ENCODE measurements at places on chromosomes 2 and 18.

GRCh38 chr18:11864471-11864870, 13.3 kb downstream of the CHMP1B start:
- no peak for DNase-seq

DNA sequence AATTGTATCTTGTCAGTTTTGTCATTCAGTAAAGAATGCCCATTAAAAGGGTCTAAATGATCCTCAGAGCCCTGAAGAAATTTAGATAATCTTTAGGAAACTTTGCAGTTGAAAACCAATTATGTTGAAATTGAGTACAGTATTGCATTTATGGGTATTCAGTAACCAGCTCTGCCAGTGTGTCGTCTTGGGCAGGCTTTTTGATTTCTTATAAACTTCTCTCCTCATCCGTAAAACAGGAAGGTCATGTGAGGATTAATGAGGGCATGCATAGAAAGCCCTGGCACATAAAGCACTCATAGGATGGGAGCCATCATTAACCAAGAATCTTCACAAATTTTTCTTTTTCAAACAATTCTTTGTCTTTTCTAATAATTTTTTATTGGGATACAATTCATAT, 14.8 kb downstream of the PNO1 start:
- no peak for DNase-seq

GRCh38 chr2:189933041-189933440, 129.5 kb downstream of the MSTN start:
- no peak for DNase-seq

DNA sequence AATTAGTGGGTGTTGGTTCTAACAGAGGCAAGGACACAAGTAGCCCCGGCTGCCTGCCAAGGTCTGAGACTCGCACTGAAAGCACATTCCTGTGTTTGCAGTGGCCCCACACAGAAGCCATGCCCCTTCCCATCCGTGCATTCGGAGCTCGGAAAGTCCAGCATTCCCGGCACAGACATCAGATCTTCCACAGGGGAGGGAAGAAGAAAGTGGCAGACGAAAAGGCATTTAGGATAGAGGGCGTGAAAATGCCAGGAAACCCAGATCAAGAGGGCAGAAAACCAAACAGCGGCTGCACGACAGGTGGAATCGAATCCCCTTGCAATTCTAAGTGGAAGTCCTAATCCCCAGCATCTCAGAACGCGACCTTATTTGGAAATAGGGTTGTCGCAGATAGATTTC, 105.5 kb upstream of the ASB18 start:
- no peak for DNase-seq

GRCh38 chr18:5142859-5143258, 54.2 kb downstream of the AKAIN1 start:
- DNase-seq, result no peak

- no peak for DNase-seq
These were observed 143.3 kb downstream of the HDAC4 start for GRCh38 chr2:239257511-239257937.

DNA sequence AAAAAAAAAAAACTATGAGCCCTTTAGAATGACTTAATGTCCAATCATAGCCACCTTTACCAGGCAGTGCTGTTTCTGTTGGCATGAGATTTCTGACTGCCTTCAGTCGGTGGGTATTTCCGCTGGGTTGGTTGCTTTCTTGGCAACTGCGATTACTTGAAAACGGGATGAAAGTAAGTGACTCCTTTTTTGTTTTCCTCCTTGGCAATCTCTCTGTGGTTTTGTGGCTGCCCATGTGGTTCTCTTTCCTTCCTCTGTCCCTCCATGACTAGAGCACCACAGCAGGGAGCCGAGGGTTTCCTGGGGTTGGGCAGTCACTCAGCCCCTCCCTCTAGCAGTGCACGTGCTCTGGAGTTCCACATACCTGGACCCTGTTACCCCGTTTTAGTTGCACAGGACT, 112.1 kb downstream of the KLHL29 start:
- no peak for DNase-seq

GRCh38 chr2:237873897-237874551, 14.6 kb downstream of the RAMP1 start:
- DNase-seq, result peak; percentile 11

- DNase-seq, result no peak
These were observed 498.6 kb downstream of the CCDC85A start for GRCh38 chr2:56682397-56682760.

GRCh38 chr2:8571792-8572499, 109.9 kb upstream of the ID2 start:
- DNase-seq, result no peak

DNA sequence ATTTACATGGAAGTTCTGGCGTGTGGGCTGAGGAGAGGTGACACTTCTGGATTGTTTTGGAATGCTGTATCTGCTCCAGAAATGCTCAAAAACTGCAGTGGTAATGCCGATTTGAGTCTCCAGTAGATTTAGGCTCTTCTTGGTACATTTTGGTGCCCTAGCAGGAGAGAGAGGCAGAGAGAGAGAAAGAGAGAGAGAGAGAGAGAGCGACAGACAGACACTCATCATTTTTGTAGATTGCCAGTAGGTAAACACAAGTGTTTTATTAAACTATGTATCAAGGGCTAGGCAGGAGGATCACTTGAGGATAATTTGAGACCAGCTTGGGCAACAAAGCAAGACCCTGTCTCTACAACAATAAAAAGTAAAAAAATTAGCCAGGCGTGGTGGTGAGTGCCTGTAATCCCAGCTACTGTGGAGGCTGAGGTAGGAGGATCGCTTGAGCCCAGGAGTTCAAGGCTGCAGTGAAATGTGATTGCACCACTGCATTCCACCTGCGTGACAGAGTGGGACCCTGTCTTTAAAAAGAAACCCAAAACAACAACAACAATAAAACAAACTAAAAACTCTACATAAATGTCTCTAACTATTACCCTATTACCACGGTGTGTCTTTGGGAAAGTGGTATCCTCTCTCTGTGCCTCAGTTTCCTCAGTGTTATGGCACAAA, 60.2 kb downstream of the GATA6 start:
- DNase-seq, result no peak

DNA sequence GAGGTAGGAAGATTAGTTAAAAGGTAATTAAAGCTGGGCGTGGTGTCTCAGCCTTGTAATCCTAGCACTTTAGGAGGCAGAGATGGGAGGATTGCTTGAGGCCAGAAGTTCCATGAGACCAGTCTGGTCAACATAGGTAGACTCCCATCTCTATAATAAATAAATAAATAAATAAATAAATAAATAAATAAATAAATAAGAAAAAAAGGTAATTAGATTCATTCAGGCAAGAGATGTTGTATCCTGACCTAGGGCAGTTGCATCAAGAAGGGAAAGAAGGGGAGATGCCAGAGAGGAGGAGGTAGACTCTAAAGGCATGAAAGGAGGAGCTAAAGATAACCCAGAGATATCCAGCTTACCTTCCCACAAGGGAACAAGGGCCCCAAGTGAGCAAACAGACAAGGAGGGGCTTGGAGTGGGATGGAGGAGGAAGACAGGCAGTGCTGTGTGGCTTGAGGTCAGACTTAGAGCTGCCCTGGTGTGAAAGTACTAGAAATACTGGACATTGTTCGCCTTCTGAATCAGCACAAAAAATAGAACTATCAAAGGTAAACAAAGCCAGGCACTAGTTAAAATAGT, 7.4 kb upstream of the RAB1A start:
- DNase-seq, result no peak

- no peak for DNase-seq
These were observed 63.8 kb downstream of the SETBP1 start for GRCh38 chr18:44744161-44745121.

DNA sequence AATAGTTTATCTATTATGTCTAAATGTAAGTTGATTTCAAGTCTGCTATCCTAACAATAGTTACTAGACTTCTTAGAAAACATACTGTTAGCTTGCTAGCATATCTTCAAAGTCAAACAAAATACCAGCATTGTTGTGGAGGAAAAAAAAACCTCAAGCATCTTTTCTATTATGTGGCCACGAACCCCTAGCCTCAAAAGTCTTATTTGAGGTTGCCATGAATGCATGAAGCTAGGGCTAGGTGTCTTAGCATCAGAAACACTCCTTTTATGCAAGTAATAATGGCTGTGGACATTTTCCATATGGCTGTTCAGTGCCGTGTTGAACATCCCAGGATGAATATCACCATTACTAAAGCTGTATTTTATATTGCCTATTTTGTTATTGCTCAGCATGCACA, 86.6 kb upstream of the OTX1 start:
- DNase-seq, result no peak

DNA sequence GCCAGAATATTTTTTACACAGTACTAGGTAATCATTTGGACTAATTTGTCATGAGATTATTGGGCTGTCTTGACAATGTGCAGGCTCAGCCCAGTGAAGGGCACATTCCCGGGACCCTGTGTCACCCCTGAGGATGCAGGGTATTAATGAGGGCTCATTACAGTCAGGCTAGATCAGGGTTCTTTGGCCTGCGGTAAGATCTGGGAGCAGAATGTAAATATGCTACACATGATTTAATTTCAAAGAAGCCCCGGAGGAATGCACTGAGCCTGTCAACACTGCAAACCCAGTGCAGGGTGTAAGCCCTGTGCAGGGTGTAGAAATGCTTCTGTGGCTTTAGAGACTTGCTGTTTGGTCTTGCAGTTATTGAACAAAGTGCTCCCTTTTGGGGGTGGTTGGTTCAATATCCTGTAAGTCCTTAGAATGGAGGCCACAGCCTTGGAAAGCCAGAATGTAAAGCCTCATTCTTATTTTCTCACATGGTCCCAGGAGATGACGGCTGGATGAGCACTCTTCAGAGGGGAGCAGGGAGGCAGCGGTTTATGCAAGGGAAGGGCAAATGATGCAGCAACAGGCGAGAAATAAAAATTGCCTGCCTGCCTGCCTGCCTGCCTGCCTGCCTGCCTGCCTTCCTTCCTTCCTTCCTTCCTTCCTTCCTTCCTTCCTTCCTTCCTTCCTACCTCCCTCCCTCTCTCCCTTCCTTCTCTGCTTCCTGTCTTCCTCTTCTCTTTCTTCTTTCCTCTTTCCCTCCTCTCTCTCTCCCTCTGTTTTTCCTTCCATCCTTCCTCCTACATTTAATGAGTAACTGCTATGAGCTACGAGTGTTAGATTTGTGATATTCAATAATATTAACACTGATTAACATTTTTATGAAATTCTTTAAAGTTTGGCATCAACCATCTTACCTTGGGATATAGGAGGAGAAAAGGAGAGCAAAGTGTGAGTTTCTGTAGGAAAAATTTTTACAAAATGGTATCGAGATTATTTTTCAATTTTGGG, 148.8 kb downstream of the VAPA start:
- DNase-seq, result no peak

DNA sequence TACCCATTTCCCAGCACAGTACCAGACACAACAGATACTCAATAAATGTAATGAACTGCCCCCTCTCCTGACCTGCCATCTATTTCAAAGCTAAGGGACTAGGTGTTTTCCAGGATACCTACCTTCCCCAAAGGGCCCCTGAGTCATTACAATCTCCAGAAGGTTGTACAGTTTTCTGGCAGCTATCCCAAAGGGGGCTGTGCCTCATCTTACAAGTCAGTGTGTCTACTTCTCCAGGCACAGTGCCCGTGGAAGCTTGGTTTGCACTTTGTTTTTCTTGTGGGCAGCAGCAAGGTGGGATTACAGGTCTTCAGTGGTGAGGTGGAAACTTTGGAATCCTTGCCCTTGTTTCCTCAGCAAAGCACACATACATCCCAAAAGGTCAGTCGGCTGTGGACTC, 62.8 kb upstream of the CYP26B1 start:
- no peak for DNase-seq
